Adrenal gland (tissue), 19 donors: ENCODE measurements at places on chromosomes 11 and 22. TPM values are rescaled to one million over a fixed set of nuclear protein-coding genes. Genes with fewer than 3 reads are reported as not detected.

Gene OR5P2
- not detected for total RNA-seq

Gene C22orf42
- not detected for total RNA-seq

Gene MMP11
- total RNA-seq: 6.1 TPM

Gene B3GAT1
- 0.67 TPM for total RNA-seq

Gene ADAMTS15
- total RNA-seq: 2.5 TPM

Gene MYBPC3
- total RNA-seq: 4.4 TPM

Gene MS4A1
- 0.07 TPM for total RNA-seq

DNA sequence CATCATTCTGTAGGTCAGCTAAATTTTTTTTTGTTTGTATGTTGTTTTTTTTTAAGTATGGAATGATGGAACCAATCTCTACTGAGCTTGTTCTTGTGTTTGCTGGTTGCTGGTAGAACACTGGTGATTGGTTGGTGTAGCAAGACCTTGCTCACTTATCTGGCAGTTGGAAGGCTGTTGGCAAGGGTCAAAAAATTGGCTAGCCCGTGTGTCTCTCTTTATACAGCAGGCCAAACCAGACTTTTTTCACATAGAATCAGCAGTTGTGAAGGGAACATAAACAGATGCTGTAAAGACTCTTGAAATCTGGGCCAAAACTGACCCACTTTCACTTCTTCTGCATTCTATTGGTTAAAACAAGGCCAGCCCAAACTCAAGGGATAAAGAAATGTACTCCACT is 2026.5 kb downstream of the LRRC4C start:
- no peak for DNase-seq

DNA sequence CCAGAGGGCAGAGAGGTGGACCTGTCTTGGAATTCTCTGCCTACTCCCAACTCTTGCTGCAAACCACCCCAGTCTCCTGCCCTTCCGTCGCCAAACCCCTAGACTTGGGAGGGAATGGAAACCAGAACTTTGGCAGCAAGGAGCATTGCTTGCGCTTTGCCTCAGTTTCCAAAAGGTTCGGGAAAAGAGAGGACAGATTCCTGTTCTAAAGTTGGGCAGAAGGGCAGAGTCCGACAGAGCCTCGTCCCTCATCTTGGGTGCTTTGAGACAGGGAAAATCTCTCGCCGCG is 396 bp upstream of the ROBO3 start:
- DNase-seq: no peak

DNA sequence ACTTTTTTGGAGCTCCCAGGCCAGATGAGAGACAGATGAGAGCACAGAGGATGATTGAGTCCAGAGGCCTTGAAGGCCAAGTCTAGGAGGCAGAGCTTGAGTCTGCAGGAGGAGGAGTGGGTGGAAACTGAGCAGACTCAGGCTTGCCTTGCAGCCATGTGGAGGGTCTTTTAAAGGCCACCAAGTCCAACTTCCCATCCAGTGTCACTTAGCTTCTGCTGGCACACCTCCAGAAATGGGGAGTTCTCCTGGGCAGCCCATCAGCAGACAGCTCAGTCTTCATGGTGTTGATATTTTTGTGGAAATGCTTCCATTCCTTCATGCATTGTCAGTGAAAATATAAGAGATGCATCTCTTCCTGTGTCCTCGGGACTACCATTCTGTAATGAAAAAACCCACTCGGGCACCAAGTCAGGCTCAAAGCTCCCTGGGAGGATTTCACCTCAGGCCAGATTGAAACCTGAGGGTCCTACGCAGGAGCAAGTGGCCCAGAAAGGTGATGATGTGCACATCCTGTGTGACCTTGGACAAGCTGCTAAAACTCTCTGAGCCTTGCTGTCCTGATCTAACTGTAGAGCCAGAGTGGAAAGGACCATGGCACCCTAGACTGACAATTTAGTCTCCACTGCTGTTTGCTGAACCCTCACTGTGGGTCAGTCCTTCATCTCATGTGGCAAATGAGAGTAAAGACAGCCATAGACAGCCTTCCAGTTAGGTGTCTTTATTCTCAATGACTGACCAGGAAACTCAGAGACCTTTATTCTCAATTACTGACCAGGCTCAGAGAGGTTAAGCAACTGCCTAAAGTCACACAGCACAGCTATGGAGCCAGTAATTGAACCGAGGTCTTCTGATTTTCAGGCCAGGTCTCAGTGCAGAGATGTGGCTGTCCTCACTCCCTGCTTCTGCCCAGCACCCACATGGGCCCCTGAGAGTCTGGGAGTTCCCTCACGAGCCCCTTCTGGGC is 2.9 kb upstream of the LRRC32 start:
- no peak for DNase-seq

- no peak for DNase-seq
Observed at GRCh38 chr22:18065256-18065655, 12.5 kb upstream of the PEX26 start.

DNA sequence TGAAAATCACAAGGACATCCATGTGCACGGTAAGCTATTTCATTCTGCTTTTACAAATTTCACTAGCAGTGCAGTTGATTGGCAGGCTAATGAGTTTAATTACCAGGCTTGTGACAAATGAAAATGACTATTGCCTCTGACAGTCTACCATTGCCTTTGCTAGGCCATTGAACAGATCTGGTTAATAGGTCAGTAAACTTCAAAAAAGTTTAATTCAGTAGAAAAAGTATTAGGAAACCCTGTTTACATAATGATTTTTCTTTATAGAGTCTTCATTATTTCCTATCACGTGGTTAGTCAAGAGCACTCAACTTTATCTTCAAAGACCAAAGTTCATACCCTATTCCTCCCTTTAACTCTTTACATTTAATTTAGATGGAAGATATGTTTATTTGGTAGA is 77.0 kb downstream of the PRMT3 start:
- no peak for DNase-seq

GRCh38 chr22:24011735-24012068 is 598 bp downstream of the CABIN1 start:
- DNase-seq: no peak

DNA sequence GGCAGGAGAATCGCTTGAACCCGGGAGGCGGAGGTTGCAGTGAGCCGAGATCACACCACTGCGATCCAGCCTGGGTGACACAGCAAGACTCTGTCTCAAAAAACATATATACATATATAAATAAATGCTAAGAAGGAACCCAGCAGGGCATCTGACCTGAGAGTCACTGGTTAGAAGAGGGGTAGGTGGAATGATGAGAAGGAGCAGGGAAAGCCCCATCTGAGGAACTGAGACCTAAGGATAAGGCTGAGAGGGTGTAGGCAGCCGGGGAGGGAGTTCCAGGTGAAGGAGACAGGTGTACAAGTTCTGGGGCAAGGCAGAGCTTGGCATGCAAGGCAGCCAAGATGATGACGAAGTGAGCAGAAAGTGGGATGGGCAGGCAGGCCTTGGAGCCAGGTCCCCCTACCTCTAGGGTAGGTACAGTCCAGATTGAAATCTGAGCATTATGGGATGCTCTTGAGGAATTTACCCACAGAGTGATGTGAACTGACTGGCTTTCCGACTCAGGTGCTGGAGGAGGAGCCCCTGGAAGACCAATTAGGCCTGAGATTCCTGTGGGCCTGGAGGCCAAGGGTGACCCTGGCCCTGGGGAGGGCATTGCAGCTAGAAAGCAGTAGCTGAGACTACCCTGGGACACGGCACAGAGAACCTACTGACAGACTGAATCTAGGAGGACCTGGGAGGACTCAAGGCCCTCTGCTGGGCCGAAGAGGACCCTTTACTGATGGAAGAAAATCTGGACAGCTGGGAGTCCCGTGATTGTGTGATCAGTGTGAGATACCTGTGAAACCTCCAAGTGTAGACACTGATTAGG is 22.8 kb downstream of the KLHL22 start:
- DNase-seq: no peak

GRCh38 chr11:78350646-78351165 is 66.9 kb downstream of the GAB2 start:
- DNase-seq: peak; percentile 17

DNA sequence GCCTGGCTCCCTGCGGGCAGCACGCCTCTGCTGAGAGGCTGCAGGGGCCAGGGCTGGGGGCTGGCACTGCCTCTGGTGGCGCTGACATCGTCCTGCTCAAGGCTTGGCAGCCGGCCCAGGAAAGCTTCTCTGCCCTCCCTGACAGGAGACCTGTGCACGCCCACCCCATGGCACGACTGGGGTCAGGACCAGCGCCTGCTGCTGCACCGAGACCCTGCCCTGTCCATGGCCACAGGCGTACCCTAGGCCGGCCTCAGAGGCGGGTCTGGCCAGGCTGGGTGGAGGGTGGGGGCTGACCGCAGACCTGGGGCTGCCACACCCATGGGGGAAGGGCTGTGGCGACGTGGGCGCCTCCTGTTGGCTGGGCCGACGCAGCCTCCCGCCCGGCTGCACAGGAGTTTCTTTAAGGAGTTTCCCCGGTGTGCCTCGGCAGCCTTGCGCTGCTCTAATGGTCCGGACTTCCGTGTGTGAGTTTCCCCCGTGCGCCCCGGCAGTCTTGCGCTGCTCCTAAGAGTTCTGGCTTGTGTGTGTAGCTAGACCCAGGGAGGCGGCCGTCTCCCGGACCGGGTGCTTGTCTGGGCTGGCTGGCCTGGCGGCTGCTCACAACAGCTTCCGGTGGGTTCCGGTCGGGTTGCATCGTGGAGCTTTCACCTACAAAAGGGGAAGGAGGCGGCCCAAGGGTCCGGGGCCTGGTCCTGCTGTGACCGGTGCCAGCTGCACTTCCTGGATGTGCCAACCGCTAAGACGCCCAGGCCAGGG is 4.6 kb downstream of the TRABD start:
- peak; percentile 92 for DNase-seq

DNA sequence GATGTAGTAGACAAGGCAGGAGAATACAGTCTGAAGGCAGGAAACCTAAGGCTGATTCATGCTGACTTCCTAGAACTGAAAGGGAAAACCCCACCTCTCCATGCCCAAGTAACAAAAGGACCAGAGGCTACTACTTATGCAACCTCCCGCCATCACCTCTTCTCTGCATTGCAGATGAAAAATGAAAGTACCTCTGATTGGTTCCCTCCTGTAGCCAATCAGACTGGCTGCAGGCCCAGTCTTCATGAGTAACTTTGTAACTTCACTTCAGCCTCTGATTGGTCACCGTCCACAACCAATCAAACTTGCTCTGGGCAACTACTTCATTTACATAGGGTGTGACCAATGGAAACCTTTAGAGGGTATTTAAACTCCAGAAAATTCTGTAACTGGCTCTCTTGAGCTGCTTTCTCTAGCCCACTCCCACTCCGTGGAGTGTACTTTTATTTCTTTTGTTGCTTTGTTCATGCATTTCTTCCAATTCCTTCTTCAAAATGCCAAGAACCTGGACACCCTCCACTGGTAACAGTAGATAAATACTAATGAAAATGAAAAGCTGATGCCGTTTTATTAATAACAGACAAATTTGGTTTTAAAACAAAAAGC is 5.2 kb upstream of the MAP6 start:
- DNase-seq: peak; percentile 28

GRCh38 chr11:34911676-34912075 is 4.5 kb downstream of the APIP start:
- no peak for DNase-seq

- DNase-seq: peak; percentile 31
Observed at GRCh38 chr22:38572065-38572464, 2.1 kb upstream of the DMC1 start.

DNA sequence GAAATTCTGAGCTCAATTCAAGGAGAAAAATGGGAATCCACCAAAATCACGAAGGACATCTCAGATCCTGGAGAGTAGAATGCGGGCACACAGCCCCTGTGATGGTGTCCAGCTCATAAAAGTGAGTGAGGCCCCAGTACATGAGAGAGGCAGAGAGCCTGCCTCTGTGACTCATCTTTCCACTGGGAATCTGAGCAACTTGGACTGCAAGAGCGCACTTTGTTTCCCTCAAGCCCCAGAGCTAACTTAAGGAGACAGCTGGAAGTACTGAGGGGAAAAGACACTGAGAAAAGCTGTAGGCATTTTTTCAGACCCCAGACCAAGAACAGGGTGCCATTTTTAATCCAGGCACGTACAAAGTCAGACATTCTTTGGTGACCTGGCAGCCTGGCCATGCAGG is 273.7 kb downstream of the C11orf87 start:
- no peak for DNase-seq

DNA sequence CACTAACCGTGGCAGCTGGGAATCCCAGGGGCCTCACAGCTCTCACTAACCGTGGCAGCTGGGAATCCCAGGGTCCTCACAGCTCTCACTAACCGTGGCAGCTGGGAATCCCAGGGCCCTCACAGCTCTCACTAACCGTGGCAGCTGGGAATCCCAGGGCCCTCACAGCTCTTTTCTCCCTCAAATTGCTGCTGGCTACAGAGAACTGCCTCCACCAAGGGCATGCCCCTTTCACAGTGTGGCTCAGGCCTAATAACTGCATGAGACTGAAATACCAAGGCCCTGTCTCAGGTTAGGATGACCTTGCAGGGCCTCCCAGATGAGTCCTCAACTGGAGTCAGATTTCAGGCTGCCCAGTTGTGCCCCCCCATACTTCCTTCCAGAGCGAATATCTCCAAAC is 35.1 kb upstream of the GGTLC2 start:
- DNase-seq: no peak

GRCh38 chr11:124085997-124086846 is 29.0 kb upstream of the VWA5A start:
- DNase-seq: no peak

- peak; percentile 83 for DNase-seq
Observed at GRCh38 chr11:34492806-34493414, 20.7 kb downstream of the ELF5 start.

- DNase-seq: no peak
Observed at GRCh38 chr22:29374401-29374800, 14.0 kb downstream of the AP1B1 start.

- peak; percentile 89 for DNase-seq
Observed at GRCh38 chr11:2465202-2466068, 20.6 kb downstream of the KCNQ1 start.
